Central memory CD4-positive, alpha-beta T cell (primary cell): ENCODE measurements at places on chromosomes 2 and 18.

DNA sequence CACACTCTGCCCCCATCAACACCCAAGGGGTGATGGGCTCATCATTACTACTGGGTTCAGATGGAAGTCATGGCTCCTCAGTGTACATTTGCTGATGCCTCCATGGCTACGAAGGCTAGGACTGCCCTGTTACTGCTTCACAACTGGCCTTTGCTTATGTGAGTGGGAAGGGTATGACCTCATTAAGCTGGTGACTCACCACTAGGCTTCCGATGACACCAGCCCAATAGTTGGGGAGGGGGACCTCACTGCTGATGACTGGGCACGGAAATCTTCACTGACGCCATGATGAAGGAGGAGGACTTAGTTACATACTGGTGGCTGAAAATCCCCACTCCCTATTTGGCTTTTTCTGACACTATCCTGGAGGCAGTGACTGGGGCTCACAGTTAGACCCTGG is 263.2 kb downstream of the CMPK2 start:
- DNase-seq, result no peak

GRCh38 chr2:227643990-227644551 is 22.5 kb upstream of the SCYGR5 start:
- no peak for DNase-seq

DNA sequence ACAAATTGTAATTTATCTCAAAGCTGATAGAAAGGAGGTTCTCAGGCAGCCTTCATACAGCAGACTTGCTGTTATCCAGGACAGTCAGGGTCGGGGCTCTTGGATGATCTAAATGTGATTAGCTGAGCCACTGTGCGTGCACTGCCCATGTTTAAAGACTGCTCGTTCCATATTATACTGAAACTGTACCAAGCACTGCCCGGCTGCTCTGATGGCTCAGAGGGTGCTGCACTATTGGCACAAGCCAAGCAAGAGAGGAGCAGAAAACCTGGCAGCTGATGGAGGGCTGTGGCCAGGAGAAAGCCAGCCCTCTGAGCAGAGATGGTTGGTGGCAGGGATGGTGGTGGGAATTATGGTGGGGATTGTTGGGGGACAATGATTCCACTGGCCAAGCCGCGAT is 63.4 kb downstream of the COL6A3 start:
- no peak for DNase-seq

- DNase-seq, result no peak
These were observed 102.0 kb upstream of the DTNA start for GRCh38 chr18:34608064-34608463.

DNA sequence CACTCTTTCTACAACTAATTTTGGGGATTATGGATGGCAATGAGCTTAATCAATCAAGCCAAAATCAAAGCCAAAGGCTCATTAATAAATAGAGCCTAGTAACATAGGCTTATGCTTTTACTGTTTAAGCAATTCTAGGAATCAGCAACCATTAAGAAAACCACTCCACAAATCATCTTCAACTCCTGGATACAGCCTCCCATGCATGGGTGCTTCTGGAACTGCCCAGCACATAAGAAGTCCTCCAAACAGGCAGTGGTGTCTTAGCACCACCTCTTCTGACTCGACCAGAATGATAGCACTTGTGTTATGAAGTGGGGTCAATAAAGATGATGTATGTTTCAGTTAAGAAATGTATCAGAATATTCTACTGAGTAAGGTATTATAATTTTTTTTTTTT is 104.4 kb upstream of the SERPINE2 start:
- DNase-seq, result no peak

- no peak for DNase-seq
These were observed 29.9 kb downstream of the GPC1 start for GRCh38 chr2:240465268-240465764.

DNA sequence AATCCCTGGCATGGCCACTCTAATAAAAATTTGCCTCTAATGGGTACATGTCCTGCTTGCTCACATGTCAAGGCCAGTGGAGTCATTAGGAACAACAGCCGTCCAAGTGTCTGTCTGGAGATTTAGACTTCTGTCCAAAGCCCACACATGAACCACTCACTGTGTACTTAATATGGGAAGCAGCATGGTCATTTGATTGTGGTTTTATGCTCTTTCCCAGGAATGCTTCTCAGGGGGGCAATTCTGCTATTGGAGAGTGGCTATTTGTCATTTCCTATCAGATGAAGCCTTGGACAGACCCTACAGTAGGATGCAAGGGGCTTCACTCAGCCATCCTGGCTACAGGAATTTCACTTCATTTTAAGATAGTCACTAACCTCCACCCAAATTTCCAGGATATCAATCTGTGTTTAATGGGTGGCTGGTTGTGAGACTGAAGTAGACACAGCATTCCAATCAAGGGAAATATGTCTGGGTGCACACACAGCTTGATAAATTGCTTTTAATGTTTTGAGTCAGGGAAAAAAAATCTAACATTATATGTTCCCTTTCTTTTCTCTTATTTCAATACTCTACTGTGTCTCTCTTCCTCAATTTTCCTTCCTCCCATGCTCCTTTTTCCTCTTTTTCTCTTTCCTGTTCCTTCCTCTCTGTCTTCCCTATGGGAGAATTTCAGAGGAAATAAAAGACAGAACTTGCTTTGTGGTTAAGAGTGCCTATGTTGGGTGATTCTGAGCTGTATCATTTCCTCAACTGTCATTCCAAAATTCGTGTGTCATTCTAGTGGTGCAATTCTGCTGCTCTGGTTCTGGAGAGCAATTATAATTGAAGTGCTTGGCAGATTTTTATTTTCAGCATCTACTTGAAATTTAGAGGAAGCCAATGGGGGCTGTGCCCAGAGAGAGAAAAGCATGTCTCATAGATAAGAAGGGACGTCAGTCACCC is 320.1 kb downstream of the OSR1 start:
- no peak for DNase-seq

DNA sequence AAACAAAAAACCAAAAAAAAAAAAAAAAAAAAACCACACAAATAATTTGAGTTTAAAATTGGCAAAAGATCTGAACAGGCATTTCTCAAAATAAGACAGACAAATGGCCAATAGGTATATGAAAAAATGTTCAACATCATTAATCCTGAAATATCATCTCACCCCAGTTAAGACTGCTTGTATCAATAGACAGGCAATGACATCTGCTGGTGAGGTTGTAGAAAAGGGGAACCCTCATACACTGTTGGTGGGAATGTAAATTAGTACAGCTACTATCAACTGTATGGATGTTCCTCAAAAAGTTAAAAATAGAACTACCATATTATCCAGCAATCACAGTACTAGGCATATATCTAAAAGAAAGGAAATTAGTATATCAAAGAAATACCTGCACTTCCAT is 523.1 kb downstream of the XIRP2 start:
- DNase-seq, result no peak

GRCh38 chr2:131519466-131519865 is 8.2 kb upstream of the CCDC74A start:
- no peak for DNase-seq

GRCh38 chr2:195445639-195446038 is 211.4 kb upstream of the SLC39A10 start:
- no peak for DNase-seq
